ENCODE measurements at places on chromosomes 11 and 22. TPM values are rescaled to one million over a fixed set of nuclear protein-coding genes. Genes with fewer than 3 reads are reported as not detected.

The MB gene
- not detected for total RNA-seq

The ACTN3 gene
- total RNA-seq, result not detected

GRCh38 chr22:17483688-17484372 lies 79.5 kb upstream of the SLC25A18 start:
- DNase-seq, result no peak

The WDR74 gene
- 42.1 TPM for total RNA-seq

DNA sequence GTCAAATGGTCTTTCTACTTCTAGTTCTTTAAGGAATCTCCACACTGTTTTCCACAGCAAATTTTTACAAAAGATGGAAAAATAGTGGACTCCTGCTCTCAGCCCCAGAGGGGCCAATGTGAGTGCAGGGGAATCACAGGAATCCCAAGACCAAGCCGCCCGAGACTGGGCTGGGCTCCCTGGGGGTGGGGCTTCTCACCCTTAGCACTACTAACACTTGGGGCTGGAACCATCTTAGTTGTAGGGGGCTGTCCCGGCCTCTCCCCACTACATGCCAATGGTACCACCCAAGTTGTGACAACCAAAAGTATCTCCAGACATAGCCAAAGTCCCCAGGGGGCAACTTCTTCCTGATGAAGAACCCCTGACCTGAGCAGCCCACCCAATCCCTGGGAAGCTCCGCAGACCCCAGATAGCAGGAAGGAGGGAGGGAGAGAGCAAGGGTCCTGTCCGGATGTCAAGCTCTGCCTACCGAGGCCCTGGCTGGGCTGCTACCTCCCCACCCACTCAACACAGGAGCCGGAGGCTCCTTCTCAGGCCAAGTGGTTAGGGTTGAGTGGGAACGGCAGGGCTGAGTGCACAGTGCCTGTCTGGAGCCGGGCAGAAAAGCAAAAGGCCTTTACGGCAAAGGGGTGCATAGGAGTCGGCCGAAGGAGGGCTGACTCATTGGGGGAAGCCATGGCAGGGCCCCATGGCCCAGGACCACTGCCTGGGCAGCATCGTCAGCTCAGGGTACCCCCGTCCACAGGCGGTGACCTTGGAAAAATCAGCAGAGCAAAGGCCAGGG lies 122.5 kb upstream of the FGF3 start:
- DNase-seq, result no peak

GRCh38 chr11:133559833-133560471 lies 27.7 kb upstream of the OPCML start:
- no peak for DNase-seq

DNA sequence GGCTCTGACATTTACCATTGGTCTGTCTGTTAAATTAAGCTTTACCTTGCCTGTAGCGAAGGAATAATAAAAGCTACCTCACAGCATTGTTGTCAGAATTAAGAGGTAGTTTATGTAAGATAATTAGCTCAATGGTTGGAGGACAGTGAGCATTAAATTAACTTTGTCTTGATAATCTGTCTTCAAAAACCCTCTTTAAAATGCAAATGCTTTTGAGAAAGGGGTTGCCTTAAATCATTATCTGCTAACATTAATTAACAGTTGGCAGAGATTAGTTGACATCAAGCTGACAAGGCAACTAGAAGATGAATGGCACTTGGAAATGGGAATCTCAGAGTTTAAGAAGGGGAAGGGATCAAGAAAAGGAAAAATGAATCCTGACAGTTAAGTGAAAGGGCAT lies 761.1 kb upstream of the ARHGAP42 start:
- DNase-seq, result no peak

GRCh38 chr11:28466506-28466905 lies 358.3 kb downstream of the METTL15 start:
- DNase-seq, result no peak

The GGTLC2 gene
- not detected for total RNA-seq

The VSIG2 gene
- not detected for total RNA-seq

DNA sequence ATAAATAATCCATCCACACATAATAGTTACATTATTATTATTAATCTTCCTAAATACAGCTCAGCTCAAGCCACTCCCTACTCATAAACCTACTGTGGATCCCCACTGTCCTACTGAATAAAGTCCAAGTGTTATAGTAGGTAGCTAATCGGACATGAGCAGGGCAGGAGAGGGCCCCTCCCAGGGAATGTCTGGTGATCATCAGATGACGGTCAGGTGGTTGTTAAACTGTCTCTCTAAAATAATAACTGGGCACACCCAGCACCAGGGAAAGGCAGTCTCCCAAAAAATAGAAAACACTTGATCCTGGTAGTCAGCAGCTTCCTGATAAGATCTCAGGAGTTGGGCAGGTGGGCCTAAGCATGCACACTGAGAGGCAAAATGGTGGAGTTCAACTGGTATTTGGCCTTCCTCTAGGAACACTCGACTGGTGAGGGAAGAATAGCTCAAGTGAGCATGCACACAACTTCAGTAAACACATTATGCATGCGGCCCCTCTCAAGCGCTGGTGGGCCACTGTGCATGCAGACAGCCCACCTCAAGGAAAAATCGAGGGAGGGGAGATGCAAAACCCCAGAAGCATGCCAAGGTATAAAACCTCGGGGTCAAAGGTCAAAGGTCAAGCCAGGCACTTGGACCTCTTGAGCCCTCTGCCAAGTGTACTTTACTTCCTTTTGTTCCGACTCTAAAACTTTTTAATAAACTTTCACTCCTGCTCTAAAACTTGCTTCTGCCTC lies 65.0 kb downstream of the LRRC32 start:
- no peak for DNase-seq

The PKP3 gene
- 0.40 TPM for total RNA-seq

The TRPM5 gene
- total RNA-seq, result not detected

The ZDHHC13 gene
- 11.6 TPM for total RNA-seq

DNA sequence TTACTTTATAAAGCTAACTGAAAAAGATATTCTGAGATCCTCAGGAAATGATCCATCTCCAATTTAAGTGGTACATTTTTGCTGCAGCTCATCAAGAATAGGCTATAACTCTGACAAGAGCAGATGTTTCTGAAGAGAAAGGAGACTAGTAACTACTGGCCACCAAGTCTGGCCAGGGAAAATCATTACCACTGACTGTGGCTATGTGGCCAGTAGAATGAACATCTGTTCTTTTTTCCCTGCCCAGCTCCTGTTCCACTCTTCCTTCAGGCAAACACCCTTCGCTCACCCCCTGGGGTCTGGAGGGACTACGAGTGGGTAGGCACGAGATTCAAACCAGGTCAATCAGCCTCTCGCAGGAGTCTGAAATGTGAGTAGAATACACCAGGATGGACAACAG lies 23.9 kb downstream of the TMEM123 start:
- DNase-seq, result no peak

The UPK3A gene
- not detected for total RNA-seq
